ENCODE measurements at places on chromosomes 7 and 10.

DNA sequence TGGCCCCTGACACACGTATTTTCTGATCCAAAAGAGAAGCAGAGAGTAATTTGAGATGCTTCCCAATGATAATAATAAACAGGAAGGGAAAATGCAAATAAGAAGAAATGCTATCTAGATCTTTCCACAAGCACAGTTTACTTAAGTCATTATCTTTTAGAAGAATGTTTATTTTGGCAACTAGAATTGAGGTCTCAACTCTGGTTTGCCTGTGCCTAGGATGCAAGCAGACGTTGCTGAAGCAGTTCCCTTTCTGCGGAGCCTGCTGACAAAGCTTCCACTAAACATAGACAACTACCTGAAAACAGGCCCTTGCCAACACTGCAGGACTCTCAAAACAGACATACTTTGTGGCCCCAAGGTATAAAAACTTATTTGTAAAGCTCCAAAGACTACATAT, 315.8 kb upstream of the POM121L12 start:
- DNase-seq: peak; percentile 28

DNA sequence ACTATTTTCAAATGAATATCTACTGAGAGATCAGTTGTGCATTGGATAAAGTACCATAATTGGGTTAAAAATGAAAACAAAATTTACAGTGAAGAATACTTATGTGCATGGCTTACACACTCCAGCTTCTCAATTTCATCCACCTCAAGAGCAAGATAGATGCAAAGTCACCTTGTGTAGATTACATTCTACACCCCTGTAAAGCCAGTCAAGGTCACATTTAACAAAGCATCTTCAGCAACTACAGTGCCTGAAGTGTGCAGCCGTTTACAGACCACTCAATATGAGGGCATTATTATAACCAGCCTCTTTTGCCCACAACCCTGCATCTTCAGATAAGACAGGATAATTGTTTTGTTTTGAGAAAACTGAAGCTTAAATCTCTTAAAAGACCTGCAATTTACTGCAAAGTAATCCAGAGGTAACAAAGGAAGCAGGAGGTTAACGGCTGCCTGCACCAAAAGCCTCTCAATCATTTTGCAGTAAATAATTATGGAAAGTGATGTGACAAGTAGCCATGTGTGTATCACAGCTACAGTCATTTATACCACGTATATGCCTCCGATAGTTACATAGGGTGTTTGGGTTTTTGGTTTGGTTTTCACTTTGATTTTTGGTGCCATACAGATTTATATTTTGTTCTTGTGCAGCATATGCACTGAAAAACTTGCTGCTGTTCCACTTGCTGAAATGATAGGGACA, 4.9 kb downstream of the PURB start:
- DNase-seq: no peak

GRCh38 chr7:15586266-15586665, 24.5 kb upstream of the AGMO start:
- no peak for DNase-seq

GRCh38 chr7:80968606-80969005, 49.8 kb upstream of the SEMA3C start:
- DNase-seq: no peak

DNA sequence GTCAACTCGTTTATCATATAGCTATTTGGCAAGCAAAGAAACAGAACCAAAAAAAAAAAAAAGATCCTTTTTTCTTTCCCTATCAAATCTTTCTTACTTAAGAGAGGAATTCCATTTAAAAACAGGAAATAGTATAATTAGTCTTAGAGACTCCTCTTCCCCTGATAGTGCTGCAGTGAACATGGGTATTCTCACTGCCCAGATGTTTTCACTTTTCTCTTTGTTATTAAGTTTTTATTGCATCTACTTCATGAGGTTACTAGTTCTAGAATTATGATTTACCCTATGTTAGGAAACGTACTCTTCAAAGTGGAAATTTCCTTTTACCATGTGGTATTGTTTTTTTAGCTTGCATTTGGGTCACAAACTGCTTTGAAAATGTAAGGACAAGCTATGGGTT, 8.5 kb downstream of the CASP2 start:
- DNase-seq: no peak

DNA sequence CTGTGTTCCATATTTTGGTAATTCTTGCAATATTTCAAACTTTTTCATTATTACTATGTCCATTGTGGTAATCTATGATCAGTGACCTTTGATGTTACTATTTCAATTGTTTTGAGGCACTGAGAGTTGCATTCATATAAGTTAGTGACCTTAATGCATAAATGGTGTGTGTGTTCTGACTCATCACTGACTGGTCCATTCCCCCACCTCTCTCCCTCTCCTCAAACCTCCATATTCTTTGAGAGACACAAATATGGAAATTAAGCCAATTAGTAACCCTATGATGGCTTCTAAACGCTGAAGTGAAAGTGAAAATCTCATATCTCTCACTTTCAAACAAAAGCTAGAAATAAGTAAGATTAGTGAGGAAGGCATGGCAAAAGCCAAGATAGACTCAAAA, 739.6 kb downstream of the CCSER2 start:
- no peak for DNase-seq
